Right hindlimb (tissue), 1 donor: ENCODE measurements at places on chromosomes 6 and 20.

GRCh38 chr6:140987364-140988155 lies 1145.2 kb upstream of the GJE1 start:
- DNase-seq = no peak

- peak; percentile 77 for DNase-seq
These were observed 25.3 kb upstream of the ZNFX1 start for GRCh38 chr20:49303065-49303552.

DNA sequence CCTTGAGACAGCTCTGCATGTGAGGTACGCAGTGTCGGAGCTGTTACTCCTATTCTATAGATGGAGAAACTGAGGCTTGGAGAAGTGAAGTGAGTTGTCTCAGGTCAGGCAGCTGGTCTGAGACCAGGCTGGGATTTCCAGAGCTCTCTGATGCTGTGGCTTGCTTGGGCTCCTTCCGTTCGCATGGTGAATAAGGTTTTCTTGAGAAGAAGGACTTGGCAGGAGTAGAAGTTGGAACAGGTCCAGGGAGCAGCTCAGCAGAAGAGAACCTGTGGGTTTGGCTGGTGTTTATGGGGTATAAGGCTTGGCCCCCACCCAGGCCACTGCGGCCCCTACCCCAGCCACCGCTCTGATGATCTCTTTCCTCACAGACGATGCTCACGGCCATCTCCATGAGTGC lies 7.4 kb downstream of the SLC12A5 start:
- no peak for DNase-seq

DNA sequence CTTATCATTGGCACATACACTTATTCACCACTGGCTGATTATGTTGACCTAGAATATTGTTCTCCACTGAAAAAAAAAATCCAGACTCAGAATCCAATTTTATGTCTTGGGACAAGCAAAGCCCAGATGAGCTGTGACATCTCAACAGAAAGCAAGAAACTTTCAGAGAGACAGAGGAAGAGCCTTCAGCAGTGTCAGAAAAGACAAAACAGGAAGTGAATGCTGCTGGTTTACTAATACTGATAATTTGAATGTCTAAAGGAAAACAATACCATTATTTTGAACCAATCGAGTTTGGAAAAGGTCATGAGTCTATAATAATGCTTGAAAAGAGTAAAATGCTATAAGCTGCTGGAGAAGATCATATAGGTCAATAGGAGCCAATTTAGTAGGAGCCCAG lies 179.8 kb upstream of the RIMS1 start:
- DNase-seq = no peak

GRCh38 chr6:39867592-39867991 lies 66.7 kb downstream of the MOCS1 start:
- no peak for DNase-seq

DNA sequence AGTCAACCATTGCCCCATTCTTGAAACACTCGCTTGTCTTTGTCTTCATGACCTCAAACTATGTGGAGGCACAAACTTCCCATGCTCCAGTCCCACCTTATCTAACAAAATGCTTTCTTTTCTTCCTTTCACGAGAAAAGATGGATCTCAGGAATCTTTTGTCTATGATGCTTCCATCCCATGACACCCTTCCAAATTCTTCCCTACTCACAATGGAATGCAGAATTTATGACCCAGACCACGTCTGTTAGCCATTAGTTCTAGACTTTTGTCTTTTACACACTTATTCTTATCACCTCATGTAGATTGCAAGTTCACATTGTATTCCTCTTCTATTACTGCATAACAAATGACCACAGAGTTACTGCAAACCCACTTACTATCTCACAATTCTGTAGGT lies 24.2 kb upstream of the LAMP5 start:
- no peak for DNase-seq
